ENCODE measurements at places on chromosomes 6 and 20.
A peak's percentile ranks its signal among the peaks of the same experiment; 100 is the strongest.

GRCh38 chr6:147716434-147716833 lies 207.9 kb downstream of the SAMD5 start:
- no peak for DNase-seq

DNA sequence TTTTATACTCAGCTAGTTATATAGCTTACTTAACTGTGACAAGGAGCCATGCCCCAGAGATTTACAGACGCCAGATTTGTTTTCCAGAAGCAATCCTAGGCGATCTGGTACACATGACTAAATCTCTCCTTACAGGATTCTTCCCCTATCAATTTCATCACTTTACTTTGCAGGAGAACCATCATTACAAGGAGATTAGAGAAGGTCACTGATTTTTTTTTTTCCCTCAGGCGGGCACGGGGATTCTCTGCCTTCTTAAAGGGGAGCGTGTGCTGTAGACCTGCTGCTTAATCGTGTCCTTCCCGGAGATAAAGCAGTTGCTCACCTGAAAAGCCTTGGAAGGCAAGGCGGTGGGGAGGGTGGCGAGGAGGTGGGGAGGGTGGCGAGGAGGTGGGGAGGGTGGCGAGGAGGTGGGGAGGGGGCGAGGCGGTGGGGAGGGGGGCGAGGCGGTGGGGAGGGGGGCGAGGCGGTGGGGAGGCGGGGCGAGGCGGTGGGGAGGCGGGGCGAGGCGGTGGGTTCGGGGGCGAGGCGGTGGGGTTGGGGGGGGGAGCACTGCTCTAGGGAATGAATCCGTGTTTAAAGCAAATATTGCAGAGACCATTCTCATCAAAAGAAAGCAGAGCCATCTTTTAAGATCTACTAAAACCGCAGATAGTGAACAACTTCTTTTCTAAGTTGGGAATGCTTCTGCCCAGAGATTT lies 14.3 kb upstream of the MRAP2 start:
- DNase-seq, result no peak

- peak; percentile 66 for DNase-seq
These were observed 353 bp downstream of the TRAM2 start for GRCh38 chr6:52576392-52577021.

- DNase-seq, result no peak
These were observed 49.0 kb downstream of the MDGA1 start for GRCh38 chr6:37648465-37649330.

DNA sequence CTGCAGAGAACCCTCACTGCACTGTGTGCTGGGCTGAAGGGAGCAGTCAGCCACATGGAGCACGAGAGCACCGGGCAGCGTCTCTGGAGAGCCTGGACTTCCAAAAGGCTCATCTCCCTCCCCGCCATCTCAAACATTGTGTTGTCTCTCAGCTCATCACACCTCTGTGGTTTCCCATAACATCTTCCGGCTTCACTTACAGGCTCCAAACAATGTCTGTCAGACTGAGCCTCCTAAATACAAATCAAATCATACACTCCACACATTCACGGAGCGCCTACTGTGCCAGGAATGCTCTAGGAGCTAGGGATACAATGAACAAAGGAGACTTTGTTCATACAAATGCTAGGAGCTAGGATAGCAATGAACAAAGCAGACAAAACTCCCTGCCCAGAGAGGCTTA lies 398.0 kb downstream of the RNGTT start:
- no peak for DNase-seq

- no peak for DNase-seq
These were observed 704.8 kb downstream of the PTPRT start for GRCh38 chr20:42484790-42485375.

- no peak for DNase-seq
These were observed 800 bp downstream of the ABCC10 start for GRCh38 chr6:43428112-43428570.

DNA sequence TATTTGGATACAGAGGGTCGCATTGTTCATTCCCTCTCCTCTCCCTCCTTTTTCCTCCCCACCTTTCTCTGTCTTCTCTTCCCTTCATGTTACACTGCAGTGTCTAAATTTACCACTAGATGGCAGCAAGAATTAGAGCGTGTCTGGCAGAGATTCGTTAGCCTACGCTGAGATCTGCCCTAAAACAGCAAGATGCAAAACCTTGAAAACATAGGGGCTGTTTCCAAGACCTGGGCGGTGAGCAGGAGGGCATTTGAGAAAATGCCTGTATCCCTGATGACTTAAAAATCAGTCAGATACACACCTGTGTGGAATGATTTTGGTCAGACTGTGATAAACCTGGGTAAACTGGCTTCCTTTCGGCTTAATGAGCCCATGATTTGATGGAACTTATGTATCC lies 101.5 kb upstream of the ISM1 start:
- peak; percentile 66 for DNase-seq

- no peak for DNase-seq
These were observed 30.4 kb downstream of the ATXN1 start for GRCh38 chr6:16730738-16731477.

GRCh38 chr6:160919723-160920440 lies 71.7 kb upstream of the MAP3K4 start:
- no peak for DNase-seq

GRCh38 chr6:100347901-100348550 lies 116.7 kb downstream of the SIM1 start:
- no peak for DNase-seq

All from NCI-H774 (cell line).